ENCODE measurements at places on chromosomes 7 and 10. TPM values are rescaled to one million over a fixed set of nuclear protein-coding genes. Genes with fewer than 3 reads are reported as not detected.
A peak's percentile ranks its signal among the peaks of the same experiment; 100 is the strongest.

GPR26 gene
- not detected for total RNA-seq

- no peak for DNase-seq
Observed at GRCh38 chr7:1529383-1530116, 952 bp upstream of the MAFK start.

DNA sequence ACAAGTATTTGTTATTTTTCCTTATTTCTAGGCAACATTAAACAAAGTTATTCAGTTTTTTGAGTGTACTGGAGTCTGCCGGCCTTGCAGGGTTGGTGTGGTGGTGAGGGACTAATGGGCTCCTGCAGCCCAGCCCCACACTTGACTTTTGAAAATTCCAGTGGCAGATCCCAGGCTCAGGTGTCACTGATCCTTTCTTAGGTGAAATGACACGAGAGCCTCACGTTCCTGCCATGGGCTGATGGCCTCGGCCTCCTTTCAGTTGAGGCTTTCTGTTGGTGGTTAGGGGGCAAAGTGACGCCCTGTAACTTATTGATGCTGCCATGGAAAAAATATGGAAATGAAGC is 117.9 kb downstream of the NKX6-2 start:
- peak; percentile 70 for DNase-seq

DNA sequence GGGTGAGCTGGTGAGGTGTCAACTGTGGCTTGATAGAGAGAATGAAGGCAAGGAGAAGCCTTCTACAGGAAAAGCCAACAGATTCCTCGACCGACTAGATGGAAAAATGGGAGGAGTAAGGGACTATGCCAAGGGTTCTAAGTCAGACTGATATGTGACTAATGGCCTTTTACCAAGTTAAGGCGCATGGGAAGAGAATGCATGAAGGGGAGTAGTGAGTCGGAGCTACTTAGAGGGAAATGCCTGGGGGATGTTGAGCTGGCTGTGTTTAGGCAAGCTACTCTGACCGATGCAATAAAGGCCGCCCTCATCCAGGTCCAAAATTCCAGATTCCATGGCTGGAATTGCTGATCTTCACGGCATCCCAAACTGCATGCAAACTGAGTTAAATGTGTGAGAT is 48.2 kb downstream of the APBB1IP start:
- DNase-seq: no peak

DNA sequence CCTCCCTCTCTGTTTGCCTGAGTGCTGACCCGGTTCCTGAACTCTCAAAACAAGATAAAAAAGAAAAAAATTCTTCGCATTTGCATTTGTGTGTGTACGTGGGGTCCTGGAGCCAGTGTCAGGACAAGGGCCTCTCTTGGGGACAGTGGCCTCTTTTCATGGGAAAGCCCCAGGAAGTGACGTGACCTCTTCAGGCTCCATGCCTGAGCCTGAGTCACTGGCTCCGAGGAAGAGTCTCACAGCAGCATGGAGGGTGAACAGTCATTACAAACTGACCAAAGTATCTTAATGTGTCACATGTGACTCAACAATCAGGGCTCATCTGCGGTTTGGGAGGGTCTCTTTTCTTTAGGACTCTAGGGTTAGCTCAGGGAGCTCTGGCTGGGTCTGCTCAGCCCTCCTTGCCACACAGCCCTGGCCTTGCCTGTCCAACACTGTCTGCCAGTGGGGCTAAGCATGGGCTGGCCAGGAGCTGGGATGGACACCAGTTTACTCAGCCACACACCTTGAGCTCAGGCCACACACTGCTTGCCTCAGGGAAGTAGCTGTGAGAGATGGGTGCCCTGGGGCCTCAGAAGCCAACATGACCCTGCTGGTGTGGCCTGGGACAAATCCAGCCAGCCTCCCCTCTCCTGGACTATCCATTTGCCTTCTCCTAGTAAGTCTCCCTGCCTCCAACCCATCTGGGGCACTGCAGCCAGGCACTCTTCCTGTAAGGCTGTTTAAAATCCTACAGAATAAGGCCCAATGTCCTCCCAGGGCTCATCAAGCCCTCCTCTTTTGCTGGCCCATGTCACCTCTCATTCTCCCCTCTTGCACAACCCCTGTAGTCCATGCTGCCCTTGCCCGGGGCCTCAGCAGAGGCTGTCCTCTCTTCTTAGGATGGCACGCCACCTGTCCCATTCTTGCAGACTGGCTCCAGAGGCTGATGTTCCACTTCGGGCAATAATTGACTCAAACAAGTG is 10.5 kb downstream of the TMEM273 start:
- peak; percentile 24 for DNase-seq

DNA sequence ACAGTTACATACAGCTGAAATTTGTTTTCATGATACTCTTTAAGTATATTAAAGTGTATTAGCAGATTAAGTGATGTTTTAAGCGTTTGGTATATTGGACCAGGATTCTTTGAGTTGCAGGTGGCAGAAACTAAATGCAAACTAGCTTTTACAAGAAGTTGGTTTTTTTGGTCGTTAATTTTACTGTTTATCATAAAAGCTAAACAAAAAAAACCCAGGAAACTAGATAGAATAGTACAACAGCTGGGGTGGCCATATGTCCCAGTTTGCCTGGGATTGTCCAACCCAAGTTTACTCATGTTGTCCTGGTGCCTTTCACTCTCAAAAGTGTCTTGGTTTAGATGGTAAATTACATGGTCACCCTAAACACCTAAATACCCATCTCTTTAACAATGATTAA is 108.7 kb downstream of the PHTF2 start:
- no peak for DNase-seq

GRCh38 chr10:69817078-69817581 is 15.4 kb downstream of the COL13A1 start:
- no peak for DNase-seq
